MM.1S (cell line): ENCODE measurements at places on chromosomes 4 and X.

DNA sequence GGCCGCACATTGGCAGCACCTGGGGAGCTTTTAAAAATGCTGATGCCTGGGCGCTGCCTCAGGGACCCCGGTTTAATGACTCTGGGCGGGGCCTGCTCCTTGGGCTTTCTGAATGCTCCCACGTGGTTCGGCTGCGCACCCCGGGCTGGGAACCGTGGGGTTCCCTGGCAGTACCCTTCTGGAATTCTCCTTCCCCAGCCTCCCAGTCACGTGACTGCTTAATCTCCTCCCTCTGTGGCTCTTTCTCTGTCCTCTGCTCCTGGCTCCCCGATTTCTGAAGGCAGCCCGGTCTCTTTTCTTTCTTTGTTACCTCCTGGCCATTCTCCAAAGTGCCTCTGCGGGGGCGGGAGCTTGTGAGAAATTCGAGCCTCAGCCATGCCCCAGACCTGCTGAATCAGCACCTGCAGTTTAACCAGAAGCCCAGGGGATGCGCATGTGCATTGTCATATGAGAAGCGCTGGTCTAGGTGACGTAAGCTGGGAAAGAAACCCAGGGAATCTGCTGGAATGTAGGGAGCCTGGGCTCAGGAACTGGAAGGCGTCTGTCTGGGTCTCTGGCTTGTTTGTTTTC is 16.6 kb downstream of the CLCN4 start:
- no peak for DNase-seq

- no peak for DNase-seq
Observed at GRCh38 chrX:24423960-24424359, 41.1 kb upstream of the PDK3 start.

DNA sequence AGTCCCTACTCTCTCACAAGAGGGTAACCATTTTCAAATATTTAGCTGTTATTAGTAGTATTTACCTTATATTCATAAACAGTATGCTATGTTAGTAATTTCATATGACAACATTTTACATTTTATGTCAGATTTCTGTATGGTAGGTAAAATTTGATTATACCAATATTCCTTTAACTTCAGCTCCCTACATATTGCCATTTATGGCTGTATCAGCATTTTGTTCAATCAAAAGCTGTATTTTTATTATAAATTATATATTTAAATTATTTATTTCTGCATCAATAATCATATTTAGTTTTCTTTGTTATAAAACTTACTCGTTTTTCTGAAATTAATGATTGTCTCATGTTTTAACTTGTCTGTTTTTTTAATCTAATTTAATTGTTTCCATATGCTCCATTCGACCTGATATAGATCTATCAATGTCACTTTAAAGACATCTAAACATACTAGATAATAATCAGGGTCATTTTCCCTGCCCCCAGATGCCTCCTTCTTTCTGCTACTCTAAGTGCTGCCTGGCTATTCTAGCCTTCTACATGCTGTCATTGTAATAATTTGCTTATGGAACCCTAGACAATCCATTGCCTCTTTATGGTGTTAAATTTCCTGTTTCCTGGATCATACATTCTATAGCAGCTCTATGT is 1976.7 kb upstream of the ADGRL3 start:
- no peak for DNase-seq

GRCh38 chr4:152185786-152186550 is 349.9 kb downstream of the FBXW7 start:
- no peak for DNase-seq

GRCh38 chr4:138736362-138736761 is 279.2 kb upstream of the NOCT start:
- DNase-seq, result no peak
